ENCODE measurements at places on chromosomes 2 and 18. TPM values are rescaled to one million over a fixed set of nuclear protein-coding genes. Genes with fewer than 3 reads are reported as not detected.

Gene AKAIN1
- not detected for total RNA-seq

Gene SMC6
- total RNA-seq: 30.0 TPM

Gene PROKR1
- total RNA-seq: not detected

Gene MC5R
- total RNA-seq: not detected

Gene CCDC74B
- 2.2 TPM for total RNA-seq

Gene GREB1
- 0.33 TPM for total RNA-seq

Gene IHH
- total RNA-seq: not detected

Gene HES6
- total RNA-seq: 2.2 TPM

Gene RUFY4
- total RNA-seq: not detected

Gene LPIN2
- total RNA-seq: 36.9 TPM

Gene CD226
- 1.0 TPM for total RNA-seq

Gene CAPN14
- 0.05 TPM for total RNA-seq

Gene CFC1
- not detected for total RNA-seq

Gene AOX1
- 2.4 TPM for total RNA-seq

DNA sequence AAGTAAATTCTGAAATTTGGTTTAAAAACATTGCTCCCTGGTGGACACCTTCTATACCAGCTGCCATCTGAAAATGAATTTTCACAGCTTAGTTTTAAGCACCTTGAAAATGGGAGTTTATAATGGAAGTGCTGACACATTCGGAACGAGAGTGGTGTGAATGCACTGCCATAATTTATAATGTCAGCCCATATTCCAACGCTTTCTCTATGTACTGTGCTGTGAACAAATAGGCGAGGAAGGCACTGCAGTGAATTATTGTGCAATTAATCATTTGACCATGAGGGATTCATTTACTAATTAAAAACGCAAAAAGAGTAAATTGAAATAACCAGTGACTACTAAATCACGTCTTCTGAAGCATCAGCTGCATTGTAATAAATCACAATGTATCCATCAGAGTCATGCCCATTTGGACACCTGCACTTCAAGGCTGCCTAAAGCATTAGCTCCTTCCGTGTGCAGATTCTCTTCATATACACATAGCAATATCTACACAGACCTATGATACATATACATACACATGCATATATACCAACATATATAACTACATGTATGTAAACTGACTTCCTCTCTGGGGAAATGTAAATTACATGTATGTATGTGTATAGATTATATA, 699.8 kb downstream of the GALR1 start:
- no peak for DNase-seq

GRCh38 chr18:32735781-32736180, 37.0 kb downstream of the KLHL14 start:
- peak; percentile 35 for DNase-seq

DNA sequence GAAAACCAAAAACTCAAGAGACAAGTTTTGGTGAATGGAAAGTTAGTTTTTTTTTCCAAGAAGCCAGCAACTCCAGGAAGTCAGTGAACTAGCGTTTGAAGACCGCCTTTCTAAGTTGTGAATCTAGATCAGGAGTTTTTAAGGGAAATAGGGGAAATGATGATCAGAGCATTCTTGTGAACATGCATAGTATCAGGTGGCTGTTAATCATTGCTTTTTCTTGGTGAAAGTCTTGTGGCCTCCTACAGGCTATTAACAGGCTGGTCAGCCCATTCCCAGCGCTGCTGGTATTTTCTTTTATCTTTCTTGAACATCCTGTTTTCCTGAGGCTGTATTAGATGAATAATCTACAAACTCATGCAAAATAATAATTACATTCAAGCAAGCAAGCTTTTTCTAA, 155.8 kb downstream of the PTPRM start:
- DNase-seq: no peak

- no peak for DNase-seq
Observed at GRCh38 chr2:196988639-196989038, 62.1 kb upstream of the PGAP1 start.

DNA sequence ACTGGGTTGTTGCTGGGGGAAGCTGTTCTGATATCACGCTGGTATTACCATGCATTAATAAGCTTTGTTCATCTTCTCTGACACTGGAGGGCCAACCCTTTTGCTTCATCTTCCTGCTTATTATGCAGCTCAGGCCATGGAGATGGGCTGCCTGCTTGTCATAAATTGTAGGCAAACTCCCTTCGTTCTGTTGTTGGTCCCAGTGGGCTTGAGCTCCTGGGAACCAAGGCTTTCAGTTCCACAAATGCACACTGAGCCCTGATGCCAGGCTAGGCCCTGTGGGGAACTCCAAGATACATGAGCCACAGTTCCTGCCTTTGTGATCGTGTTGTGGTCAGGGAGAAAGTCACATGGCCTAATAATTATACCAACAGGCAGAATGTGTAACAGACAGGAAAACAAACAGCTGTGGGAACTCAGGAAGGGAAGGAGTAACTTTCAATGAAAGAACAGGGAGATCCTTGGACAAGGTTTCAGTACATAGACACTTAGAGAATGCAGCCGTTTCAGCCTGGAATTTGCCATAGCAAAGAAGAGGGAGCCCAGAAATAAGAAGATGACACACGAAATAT, 49.0 kb upstream of the BCL2L11 start:
- DNase-seq: peak; percentile 97

DNA sequence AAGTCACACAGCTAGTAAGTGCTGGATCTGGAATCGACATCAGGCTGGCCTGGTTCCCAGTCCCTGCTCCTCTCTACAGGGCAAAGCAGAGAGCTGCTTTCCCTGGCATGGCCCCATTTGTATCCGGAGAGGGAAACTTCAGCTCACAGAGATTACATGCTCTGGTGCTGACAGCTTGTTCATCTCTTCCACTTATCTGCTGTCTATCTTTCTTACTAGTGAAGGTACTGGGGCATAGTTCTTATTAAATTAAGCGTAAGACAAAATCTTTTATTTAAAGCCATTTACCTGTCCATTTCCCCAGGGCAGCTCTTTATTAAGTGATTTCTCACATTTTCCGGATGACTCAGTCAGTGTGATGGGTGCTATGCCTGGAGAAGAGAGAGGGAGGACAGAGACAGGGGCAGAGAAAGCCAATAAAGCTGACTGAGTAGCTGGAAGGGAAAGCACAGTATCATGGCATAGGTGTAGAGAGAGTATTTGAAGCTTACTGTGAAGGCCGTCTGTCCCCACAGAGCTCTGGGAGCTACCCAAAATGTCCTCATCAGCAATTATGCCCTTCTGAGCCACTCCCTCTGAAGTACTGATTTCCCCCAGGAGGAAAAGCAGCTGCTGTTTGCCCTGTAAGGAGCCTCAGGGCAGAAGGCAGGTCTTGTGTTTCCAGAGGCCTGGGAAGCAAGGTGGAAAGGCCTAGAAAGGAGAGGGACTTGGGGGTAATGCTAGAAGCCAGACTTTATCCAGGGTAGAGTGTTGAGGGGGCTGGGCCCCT, 44.1 kb upstream of the EPAS1 start:
- DNase-seq: peak; percentile 57

- DNase-seq: no peak
Observed at GRCh38 chr18:63054901-63055584, 264.5 kb downstream of the BCL2 start.

DNA sequence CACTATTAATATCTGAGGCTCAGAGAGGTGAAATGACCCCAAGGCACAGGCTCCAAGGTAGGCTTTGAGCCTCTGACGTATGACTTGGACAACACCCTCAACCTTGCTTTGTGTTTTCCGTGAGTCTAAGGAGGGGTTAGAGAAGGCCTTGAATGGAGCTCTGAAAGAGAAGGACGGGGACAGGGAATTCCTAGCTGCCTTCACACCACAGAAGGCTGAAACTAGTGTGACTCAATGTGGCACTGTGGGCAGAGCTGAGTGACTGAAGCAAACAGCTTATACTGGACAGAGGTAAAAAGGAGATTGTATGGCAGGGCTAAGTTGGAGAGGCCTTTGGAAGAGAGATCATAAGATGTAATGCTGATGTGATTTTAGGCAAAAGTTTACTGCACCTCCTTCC, 3.5 kb upstream of the NCK2 start:
- no peak for DNase-seq

DNA sequence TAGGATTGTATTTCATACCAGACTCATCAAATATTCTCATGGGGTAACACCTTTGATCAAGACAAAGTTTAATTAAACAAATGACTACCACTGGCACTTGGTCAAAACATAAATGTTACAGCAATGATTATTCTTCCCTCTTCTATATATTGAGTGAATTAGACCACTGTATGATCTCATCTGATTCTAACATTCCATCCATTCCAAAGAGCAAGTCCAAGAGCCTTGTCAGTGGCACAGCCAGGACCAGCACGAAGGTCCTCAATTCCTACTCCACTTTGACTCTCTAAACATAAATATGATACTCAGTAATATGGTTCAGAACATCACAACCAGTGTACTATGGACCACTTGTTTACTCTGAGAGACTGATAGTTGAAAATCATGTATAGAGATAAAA, 86.4 kb downstream of the AP1S3 start:
- no peak for DNase-seq

- no peak for DNase-seq
Observed at GRCh38 chr2:149572102-149572953, 15.2 kb downstream of the MMADHC start.

DNA sequence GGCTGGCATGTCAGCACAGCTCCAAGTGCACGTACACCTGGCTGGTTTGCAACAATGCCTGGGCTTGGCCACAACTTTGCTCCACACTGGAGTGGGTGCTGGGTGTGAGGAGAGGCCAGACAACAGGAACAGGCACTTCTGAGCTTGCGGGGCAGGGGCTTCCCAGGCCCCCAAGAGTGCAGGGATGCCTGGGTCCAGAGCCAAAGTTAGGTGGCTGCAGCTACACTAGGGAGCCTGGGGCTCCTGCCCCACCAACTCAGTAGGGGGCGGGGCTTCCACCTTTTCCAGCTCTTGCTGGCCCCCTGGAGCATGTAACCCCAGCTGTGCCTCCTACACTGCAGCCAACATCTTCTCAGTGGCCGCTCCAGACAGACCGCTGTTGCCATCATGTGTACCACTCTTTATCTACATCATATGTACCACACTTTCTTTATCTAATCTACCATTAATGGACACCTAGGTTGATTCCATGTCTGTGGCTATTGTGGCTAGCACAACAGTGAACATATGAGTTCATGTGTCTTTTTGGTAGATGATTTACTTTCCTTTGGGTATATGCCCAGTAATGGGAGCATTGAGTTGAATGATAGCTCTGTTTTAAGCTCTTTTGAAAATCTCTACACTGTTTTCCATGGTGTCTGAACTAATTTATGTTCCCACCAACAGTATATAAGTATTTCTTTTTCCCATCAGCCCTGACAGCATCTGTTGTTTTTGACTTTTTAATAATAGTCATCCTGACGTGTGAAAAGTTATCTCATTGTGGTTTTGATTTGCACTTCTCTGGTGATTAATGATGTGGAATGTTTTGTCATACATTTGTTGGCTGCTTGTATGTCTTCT, 87.9 kb downstream of the ZNF804A start:
- DNase-seq: no peak

GRCh38 chr2:150620855-150621254, 133.4 kb upstream of the RND3 start:
- no peak for DNase-seq

DNA sequence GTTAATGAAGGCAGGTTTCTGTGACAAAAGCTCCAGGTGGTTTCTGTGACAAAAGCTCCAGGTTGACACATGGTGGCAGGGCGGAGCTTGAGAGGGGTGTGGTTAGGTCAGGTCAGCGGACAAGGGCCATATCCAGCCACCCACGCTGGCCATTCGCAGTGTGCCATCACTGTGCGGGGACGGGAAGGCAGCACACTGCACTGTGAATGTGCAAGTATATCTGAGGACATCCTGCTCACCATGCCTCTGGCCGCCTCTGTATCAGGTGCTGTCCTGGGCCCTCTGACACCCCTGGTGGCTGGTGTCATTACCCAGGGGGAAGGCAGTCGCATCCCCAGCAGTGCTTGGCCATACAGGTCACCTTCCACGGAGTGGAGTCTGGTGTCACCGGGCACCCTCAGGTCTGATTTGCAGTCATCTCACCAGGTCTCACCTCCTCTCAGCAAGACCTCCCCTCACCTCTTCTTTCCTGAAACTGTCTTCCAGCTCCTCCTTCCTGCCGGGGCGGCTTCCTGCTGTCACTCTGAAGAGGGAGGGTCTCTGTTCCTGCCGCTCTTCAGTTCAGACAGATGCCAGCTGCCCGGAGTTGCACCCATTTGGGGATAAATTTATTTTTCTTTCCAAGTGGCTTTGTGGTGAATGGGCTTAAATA, 34.9 kb downstream of the CTIF start:
- no peak for DNase-seq

DNA sequence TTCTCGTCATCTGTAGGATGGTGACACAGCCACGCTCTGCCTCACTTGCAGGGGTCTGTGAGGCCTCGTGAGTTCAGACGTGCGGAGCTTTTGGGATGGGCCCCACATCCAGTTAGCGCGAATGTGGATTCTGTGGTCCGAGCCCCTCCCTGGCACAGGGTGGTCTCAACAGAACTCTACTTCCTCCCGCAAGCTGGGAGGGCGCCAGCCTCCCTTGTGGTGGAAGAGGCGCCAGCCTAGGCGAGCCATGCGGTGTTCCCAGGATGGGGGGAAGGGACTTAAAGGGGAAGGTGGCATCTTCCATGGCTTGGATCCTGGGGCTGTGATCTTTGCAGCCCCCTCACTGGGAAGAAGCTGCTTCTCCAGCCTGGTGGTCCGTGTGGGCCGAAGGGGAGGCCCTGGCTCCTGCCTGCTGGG, 1.4 kb downstream of the SNORC start:
- no peak for DNase-seq

- DNase-seq: no peak
Observed at GRCh38 chr2:108304975-108305374, 16.3 kb downstream of the SULT1C2 start.

GRCh38 chr2:190325588-190325987, 6.0 kb upstream of the HIBCH start:
- DNase-seq: no peak

GRCh38 chr18:63683890-63684289, 18.9 kb upstream of the SERPINB11 start:
- DNase-seq: no peak

GRCh38 chr2:9474361-9475057, at the start of gene IAH1:
IAH1 (plus strand) TSS chr2:9474551; CDS start chr2:9474567, 16 bp downstream.
- peak; percentile 63 for DNase-seq

GRCh38 chr2:232348936-232349335, 29.6 kb upstream of the ALPP start:
- DNase-seq: no peak

- no peak for DNase-seq
Observed at GRCh38 chr2:120920454-120921148, 184.9 kb downstream of the GLI2 start.

- no peak for DNase-seq
Observed at GRCh38 chr2:69694894-69695849, 46.8 kb upstream of the ANXA4 start.

GRCh38 chr2:42238644-42239288, 69.6 kb downstream of the EML4 start:
- peak; percentile 44 for DNase-seq

GRCh38 chr2:74457549-74458131, 598 bp upstream of the WBP1 start:
- peak; percentile 58 for DNase-seq

- no peak for DNase-seq
Observed at GRCh38 chr18:23881778-23882177, 132.8 kb upstream of the TTC39C start.

- DNase-seq: no peak
Observed at GRCh38 chr2:160036736-160037135, 25.7 kb downstream of the PLA2R1 start.

- peak; percentile 78 for DNase-seq
Observed at GRCh38 chr2:237700512-237701032, 73.2 kb downstream of the LRRFIP1 start.

GRCh38 chr2:175606010-175606841, 395.8 kb downstream of the LNPK start:
- DNase-seq: no peak

- DNase-seq: no peak
Observed at GRCh38 chr2:126653761-126654160, 2.2 kb upstream of the GYPC start.
